Tibial nerve (tissue), 4 donors: ENCODE measurements at places on chromosomes 6 and 20.

- DNase-seq: no peak
These were observed 84.7 kb upstream of the GJE1 start for GRCh38 chr6:142047934-142048592.

DNA sequence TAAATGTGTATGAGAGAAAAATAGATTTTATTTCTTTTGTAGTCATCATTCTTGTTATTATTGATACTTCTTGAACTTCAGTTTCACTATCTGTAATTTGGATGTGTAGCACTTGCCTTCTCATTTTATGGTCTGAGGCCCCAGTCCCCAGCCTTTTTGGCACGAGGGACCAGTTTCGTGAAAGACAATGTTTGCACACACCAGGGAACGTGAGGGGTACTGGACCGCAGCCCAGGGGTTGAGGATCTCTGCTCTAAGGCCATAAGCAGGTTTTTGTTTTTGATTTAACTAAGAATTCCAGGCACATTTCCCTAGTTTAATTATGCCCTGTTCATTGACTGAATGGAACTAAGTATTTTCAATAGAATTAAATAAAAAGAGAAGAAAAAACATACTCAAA lies 261.5 kb downstream of the BMP2 start:
- no peak for DNase-seq

DNA sequence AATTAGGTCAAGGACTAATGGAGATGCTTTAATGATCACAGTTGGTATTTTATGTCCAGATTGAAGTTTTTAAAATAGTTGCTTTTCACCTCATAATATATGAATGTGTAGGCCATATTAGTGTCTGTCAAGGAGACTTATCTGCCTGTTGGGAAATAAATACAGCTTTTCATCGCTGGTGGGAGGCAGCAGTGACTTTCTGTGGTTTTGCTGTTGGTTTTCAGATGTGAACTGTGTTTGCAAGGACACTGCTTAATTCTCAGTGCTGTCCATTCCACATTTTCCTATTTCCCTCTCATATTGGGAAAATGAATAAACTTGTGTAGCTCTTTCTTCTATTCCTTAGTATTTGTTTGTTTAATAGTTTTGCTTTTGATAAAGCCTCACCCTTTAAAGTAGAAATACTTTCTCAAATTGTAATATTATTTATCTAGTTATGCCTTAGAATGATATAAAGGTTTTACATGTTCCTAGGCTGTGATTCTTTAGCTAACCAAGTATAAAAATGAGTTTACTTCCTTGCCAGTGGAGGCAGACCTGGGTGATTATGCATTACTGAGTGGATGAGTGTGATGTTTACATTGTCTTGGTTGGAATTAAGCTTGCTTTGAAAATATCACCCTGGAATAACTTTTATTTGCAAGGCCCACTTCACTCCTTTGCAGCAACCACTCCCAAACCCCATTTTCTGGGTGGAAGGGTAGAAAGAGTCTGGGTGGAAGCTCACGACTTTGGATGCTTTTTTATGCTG lies 3.3 kb downstream of the PLCB4 start:
- no peak for DNase-seq

GRCh38 chr6:35360349-35361138 lies 18.2 kb downstream of the PPARD start:
- no peak for DNase-seq

GRCh38 chr6:50096296-50096695 lies 46.6 kb upstream of the DEFB112 start:
- DNase-seq: no peak

DNA sequence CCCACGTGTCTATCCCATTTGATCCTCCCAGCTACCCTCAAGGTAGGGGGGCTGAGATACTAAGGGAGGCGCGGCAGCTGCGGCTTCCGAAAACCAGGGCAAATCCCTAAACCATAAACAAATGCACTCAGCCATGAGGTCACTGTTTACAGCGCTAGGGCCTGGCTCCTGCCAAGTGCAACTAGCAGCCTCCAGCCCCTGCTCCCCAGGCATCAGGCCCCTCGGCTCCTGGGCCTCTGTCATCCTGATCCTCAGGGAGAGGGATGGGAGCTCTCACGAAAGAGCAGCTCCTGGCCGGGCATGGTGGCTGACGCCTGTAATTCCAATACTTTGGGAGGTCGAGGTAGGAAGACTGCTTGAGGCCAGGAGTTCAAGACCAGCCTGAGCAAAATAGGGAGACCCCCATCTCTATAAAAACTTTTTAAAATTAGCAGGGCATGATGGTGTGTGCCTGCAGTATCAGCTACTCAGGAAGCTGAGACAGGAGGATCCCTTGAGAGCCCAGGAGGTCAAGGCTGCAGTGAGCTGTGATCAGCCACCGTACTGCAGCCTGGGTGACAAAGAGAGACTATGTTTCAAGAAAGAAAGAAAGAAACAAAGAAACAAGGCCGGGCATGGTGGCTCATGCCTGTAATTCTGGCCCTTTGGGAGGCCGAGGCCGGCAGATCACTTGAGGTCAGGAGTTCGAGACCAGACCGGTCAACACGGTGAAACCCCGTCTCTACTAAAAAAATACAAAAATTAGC lies 42.5 kb upstream of the TLDC2 start:
- DNase-seq: no peak

- DNase-seq: no peak
These were observed 59.7 kb upstream of the TMEM181 start for GRCh38 chr6:158500016-158500735.

GRCh38 chr20:39700528-39700927 lies 738.4 kb downstream of the DHX35 start:
- no peak for DNase-seq

GRCh38 chr6:48068278-48069251 lies 42.4 kb downstream of the PTCHD4 start:
- no peak for DNase-seq

DNA sequence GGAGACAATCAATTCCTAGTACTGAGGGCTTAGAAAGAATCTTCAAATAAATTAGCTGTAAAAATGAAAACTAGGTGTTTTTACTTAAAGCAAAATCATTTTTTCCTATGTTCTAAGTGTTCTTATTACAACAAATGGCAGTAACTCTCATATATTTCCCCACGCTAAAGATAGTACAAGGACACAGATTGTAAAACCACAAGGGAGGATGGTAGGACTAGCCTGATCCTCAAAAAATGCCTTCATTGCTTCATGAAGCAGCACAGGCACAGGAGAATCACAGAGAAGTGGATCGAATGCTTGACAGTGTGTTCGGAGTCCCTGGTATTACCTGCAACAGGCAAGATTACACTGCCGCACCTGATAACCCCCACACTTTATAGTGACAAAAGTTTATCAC lies 58.5 kb downstream of the SAMD3 start:
- no peak for DNase-seq

GRCh38 chr6:165321555-165322145 lies 12.2 kb upstream of the C6orf118 start:
- no peak for DNase-seq

GRCh38 chr6:43347444-43347843 lies 22.0 kb downstream of the ZNF318 start:
- DNase-seq: no peak

- no peak for DNase-seq
These were observed 403.4 kb downstream of the HDGFL1 start for GRCh38 chr6:22972771-22973170.

DNA sequence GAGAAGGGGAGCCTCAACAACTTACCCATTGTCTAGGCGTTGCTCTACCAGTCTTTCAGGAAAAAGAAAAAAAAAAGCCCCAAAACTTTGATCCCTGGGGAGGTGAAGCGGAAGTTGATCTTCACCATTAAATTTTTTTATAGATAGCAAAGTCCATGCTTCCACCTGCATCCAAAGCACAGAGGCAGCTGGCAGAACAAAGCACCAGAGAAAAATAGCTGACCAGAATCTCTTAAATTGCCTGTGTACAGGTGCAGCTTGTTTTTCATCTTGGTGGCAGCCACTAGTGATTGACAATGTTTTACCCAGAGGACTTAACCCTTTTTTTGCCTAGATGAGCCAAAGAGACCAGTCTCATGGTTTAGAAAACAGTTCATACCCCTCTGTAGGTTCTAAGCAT lies 86.0 kb downstream of the MYB start:
- DNase-seq: no peak

- no peak for DNase-seq
These were observed 443.8 kb downstream of the HAO1 start for GRCh38 chr20:7496394-7496991.

DNA sequence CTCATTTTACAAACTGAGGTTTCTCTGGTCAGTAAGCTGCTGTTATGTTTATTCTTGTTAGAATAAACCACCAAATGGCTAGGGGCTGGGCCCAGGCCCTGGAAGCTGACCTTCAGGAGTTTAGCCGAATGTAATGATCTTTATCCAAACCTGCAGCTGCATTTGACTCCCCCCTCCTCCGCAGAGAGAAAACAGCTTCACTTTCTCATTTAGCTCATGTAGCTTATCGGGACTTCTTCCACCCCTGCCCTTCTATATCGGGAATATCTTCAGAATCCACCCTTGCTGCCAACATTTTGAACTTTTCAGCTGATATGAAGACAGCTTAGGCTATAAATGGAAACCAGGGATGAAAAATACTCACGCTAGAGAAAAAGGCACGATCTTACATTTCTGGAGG lies 102.6 kb downstream of the ZMYND8 start:
- no peak for DNase-seq
